Smooth muscle cell of trachea (primary cell): ENCODE measurements at places on chromosomes 6 and 20. TPM values are rescaled to one million over a fixed set of nuclear protein-coding genes. Genes with fewer than 3 reads are reported as not detected.

Gene SRSF12
- total RNA-seq: not detected in 2 replicates

Gene MAFB
- 1.0 and 3.3 TPM in 2 replicates for total RNA-seq

Gene NR2E1
- total RNA-seq: not detected in 2 replicates

Gene ATRN
- total RNA-seq: 46.3 and 47.1 TPM in 2 replicates

Gene EDN1
- 0.33 and 0.87 TPM in 2 replicates for total RNA-seq
